ENCODE measurements at places on chromosomes 3 and 15.

DNA sequence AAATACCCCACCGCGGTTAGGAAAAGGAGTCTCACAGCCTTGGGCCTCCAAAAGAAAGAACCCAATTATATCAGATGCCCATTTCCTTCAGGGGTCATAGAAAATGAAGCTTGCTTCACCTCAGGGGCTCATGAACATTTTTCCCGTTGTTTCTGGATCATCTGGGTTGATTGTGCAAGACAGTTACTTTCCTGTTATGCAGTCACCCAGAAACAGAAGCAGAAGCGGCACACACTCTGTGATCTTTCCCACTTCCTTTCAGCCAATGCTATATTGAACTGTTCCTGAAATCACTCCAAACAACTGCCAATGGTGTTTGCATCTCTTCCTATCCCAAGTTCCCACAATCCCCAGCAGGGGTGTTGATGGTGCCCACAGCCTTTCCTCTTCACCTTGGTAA, 295.6 kb upstream of the RASGRP1 start:
- no peak for DNase-seq

GRCh38 chr15:67175643-67176071, 78.8 kb downstream of the AAGAB start:
- DNase-seq, result no peak

DNA sequence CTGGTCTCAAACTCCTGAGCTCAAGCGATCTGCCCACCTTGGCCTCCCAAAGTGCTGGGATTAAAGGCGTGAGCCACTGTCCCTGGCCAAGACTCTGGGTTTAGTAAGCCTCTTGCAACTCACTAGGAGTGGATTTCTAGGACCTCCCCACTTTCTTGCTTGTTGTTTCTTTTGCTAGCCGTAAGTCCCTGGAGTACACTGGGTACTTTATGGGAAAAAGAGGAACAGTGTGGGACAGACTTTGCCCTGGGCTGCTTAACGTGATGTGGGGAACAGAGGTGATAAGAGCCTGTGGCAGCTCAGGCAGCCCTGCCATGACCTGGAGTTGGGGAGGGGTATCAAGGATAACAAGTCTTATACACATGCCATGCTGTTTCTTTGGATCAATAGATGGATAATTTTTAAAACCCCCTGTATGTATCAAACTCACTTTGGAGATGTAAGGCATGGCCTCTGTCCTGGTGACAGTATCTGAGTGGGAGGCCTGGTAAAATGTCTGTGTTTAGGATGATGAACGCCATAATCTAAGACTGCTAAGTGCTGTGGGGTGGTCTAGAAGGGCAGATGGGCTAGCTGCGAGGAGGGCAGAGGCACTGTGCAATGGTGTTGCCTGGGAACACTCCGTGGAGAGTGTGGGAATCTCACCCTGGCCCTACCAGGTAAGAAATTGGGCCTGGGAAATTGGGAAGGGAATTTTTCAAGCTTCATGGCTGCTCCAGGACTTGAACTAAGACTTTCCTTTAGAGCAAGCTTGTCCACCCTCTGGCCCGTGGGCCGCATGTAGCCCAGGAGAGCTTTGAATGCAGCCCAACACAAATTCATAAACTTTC, 54.8 kb downstream of the SMAD3 start:
- DNase-seq, result no peak

GRCh38 chr3:144801890-144802289, 830.3 kb downstream of the DIPK2A start:
- DNase-seq, result no peak

DNA sequence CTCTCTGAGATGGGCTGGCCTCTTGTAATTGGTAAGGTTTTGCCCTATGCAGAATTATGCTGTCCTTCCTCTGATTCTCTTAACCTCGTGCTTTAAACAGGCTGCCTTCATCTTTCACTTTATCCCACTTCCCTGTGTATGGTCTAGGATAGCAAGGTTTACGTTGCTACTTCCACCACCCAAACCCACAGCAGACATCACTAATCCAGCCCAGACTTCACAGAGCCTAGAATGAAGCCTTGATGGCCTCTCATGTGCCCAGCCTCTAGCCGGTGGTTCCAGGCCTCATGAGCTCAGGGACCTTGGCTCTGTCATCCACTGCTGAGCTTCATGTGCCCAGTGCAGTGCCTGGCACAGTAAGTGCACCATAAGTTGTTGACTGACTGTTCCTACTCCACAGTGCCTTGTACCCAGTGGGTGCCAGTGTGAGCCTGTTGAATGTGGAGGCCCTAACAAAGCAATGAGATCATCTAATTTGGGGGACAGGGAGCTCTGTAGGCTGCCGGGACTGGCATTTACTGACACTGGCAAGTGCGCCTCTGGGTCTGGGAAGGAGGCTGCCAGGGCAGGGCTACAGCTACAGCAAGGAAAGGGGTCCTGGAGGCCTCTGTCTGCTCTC, 12.5 kb downstream of the SLC6A6 start:
- no peak for DNase-seq

GRCh38 chr3:133940536-133940935, 44.9 kb upstream of the RAB6B start:
- DNase-seq, result no peak

- DNase-seq, result no peak
Measured at GRCh38 chr15:92667287-92667904, 11.8 kb upstream of the FAM174B start.

All from spinal cord (tissue), 10 donors.